CD8-positive, alpha-beta T cell (primary cell): ENCODE measurements at places on chromosomes 6 and 20. TPM values are rescaled to one million over a fixed set of nuclear protein-coding genes. Genes with fewer than 3 reads are reported as not detected.

The DTD1 gene
- total RNA-seq: 14.5 TPM

The DOK5 gene
- not detected for total RNA-seq

The C20orf202 gene
- not detected for total RNA-seq

The RHAG gene
- not detected for total RNA-seq

The RAET1L gene
- not detected for total RNA-seq

The PI3 gene
- total RNA-seq: not detected

The KCNK16 gene
- not detected for total RNA-seq

The PDSS2 gene
- total RNA-seq: 3.7 TPM

The C6orf118 gene
- total RNA-seq: not detected

The RGS17 gene
- total RNA-seq: not detected

The KIF25 gene
- total RNA-seq: not detected

The NRSN1 gene
- total RNA-seq: not detected

The SMIM13 gene
- total RNA-seq: 5.4 TPM

The EPPIN gene
- total RNA-seq: not detected

The CGAS gene
- 8.9 TPM for total RNA-seq

The RPS6KA2 gene
- total RNA-seq: 2.2 TPM
